ENCODE measurements at places on chromosomes 4 and X.

GRCh38 chr4:33831442-33832066, 2412.8 kb downstream of the ARAP2 start:
- no peak for DNase-seq

GRCh38 chr4:141037446-141037845, 95.8 kb downstream of the RNF150 start:
- no peak for DNase-seq

GRCh38 chrX:132425744-132426318, 63.0 kb downstream of the MBNL3 start:
- DNase-seq: no peak

DNA sequence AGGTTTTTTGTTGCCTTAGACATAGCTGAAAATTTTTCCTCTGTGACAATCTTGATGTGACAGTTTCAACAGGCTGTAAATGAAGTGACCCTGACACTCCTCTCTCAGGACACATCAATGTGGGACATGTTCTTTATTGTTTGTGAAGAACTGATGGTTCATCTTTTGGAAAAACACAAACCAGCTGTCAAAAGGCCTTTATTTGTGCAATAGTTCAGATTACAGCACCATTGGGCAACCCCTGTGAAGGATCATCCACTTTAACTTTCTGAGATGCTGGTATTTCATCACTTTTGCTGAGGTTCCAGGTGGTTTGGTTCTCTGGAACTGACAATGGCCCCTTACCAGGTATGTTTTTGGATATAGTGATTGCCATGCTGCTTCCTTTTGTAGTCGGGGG, 40.3 kb downstream of the OSTC start:
- DNase-seq: no peak

DNA sequence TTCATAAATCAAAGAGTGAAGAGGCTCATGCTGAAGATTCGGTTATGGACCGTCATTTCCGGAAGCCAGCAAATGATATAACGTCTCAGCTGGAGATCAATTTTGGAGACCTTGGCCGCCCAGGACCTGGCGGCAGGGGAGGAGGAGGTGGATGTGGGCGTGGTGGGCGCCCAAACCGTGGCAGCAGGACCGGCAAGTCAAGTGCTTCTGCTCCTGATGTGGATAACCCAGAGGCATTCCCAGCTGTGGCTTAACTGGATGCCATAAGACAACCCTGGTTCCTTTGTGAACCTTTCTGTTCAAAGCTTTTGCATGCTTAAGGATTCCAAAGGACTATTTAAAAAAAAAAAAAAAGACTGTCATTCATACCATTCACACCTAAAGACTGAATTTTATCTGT, 44.0 kb upstream of the EFNB1 start:
- no peak for DNase-seq

GRCh38 chr4:118033148-118034052, 886 bp upstream of the NDST3 start:
- no peak for DNase-seq
